AG08396 (cell line): ENCODE measurements at places on chromosomes 6 and 20.

DNA sequence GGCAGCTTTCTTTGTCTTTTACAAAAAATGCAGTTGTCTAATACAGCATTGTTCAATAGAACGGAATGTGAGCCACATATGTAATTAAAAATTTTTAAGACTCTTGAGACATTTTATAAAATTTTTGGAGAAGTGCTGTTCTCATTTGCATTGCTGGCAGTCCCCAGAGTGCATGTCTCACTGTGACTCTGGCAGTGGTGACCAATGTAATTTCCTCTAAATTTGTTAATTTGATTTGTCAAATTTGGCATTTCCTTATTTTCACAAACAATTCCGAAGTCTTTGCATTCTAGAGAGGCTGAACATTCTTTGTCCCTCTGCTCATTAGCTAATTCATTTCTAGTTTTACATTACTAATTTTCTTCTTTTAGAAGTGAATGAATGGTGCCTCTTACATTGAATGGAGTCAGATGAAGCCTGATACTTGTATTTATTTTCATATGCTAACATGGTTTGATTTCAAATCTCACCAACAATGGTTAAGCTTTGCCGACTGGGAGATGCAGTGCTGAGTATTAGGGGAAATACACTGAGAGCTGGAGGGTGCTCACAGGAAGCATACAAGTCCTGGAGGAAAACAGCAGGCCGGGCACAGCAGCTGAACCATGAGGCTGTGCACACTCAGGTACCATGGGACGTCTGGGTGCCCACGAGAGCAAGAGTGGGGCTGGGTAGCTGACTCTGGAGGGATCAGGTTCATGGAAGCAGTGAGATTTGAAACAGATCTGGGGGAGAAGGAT is 68.5 kb upstream of the ARMC2 start:
- DNase-seq, result no peak

DNA sequence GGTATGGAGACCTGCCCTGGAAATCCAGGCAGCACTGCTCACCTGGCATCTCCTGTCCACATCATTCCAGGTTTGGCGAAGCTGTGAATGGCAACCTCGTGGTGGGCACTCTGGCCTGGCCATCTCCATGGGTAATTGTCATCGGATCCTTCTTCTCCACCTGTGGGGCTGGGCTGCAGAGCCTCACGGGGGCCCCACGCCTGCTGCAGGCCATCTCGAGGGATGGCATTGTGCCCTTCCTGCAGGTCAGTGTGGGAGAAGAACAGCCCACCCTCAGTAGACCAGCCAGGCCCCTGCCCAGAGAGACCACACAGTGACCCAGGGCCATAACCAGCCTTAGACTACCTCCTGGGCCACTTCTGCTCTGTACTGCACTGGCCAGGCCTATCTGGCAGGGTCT is 15.9 kb downstream of the SLC12A5 start:
- no peak for DNase-seq

- no peak for DNase-seq
Measured at GRCh38 chr20:45427236-45428149, 11.6 kb downstream of the PIGT start.

- no peak for DNase-seq
Measured at GRCh38 chr6:90818163-90818562, 231.3 kb upstream of the MAP3K7 start.

GRCh38 chr20:15653396-15654207 is 919.6 kb downstream of the KIF16B start:
- DNase-seq, result no peak

- DNase-seq, result no peak
Measured at GRCh38 chr20:3164043-3164762, 4.5 kb upstream of the FASTKD5 start.

DNA sequence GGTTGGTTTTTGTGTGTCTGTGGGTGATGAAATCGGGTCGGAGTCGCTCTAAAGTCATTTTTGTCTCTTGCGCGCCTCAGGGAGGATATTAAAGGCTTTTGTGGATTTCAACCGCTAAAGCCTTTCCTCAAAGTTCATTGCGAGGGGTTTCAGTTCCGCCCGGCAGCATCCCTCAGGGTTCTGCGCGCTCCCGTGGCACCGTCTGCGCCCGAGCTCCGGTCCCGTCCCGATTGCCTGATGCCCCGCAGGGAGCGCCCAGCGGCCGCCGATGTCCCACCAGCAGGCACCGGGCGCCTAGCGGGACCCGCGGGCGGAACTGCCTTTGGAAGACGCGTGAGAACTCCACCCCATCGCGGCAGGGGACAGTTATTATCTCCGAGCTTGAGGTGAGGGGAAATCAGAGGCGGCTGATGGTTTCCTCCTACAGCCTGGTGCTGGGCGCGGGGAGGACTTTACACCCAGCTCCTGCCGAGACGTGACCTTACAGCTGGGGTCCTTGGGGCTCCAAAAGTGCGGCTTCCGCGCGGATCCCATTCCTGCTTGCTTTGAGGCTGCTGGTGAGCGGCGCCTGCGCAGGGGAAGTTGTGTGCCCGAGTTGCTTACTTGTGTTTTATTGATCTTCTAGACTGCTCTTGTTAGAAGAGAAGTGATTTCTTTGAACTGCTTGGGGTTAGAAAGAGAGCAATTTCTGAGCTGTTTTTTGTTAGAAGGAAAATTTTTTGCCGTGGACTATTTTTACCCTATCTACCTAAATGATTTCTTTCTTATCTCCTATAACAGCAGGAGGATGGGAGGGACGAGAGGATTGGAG is 27.1 kb downstream of the ULBP1 start:
- DNase-seq, result peak; percentile 18

DNA sequence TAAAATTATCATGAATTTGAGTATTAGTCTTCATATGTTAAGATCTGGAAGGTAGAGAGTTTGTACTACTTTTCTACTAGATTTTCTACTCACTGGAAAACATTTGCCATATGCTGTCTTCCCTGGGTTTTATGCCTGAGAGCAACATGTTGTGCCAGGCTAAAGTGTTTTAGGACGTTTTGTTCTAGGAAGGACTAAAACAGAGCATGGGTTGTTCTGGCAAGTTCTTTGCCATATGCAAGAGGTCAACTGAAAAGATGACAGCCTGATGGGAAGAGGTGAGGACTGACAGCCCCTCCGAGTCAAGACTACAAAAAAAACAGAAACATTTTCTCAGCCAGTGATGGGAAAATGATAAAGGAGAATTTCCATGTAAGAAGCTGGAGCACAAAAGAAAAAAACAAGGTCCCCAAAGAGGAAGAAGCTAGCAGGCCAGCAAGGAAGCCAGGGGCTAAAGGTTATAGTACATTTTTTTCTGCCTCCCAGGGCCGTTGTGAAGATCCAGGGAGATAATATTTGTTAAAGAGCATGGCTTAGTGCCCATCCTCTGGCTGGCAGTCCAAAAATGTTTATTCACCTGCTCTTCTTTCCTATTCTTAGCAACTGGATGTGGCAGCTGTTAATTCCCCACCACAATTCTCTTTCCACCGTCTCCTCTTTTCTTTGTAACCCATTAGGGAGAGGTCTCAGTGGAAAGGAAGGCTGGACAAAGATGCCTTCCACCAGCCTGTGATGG is 7.8 kb downstream of the SCGN start:
- DNase-seq, result no peak

GRCh38 chr20:38779247-38780097 is 26.0 kb upstream of the PPP1R16B start:
- no peak for DNase-seq

DNA sequence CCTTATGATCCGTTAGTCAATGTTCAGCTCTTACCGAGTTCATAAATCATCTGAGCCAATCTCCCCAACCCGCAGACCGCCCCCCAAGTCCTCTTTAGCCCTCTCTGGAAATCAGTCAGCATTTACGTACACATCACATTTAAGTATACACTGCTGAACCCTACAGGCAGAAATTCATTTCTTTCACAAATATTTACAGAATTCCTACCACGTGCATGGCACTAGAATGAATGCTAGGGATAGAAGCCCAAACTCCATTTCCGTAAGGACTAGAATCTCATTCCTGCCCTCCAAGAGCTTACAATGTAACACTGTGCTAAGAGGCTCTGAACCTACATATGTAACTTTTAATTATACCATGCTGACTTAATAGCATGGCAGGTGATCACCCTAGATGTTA is 1.8 kb downstream of the OSER1 start:
- no peak for DNase-seq

GRCh38 chr6:40326714-40327421 is 260.3 kb downstream of the LRFN2 start:
- no peak for DNase-seq
